ENCODE measurements at places on chromosomes 3 and 15.

GRCh38 chr15:68618908-68619698, 40.3 kb downstream of the CORO2B start:
- DNase-seq = no peak

DNA sequence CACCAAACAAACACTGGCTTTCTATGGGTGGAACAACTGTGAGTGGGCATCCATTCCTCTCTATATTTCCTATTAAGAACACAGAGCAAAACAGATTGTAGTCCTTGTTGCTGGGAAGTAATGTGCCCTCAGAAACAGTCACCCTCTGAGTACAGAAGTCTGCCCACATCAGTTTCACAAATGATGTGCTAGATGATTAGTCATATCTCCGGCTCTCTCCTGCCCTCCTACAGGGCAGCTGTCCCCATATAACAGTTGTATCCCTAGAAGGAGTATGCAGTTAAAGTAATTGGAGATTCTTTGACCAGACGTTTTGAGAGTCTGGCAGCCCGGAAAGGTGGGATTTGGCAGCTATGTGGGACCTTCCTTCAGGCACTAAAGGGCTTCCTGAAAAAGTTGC, 159.9 kb downstream of the APBA2 start:
- no peak for DNase-seq

- no peak for DNase-seq
Measured at GRCh38 chr15:23801881-23802280, 114.8 kb upstream of the NDN start.

- DNase-seq = no peak
Measured at GRCh38 chr3:189331002-189331418, 159.2 kb downstream of the TPRG1 start.

DNA sequence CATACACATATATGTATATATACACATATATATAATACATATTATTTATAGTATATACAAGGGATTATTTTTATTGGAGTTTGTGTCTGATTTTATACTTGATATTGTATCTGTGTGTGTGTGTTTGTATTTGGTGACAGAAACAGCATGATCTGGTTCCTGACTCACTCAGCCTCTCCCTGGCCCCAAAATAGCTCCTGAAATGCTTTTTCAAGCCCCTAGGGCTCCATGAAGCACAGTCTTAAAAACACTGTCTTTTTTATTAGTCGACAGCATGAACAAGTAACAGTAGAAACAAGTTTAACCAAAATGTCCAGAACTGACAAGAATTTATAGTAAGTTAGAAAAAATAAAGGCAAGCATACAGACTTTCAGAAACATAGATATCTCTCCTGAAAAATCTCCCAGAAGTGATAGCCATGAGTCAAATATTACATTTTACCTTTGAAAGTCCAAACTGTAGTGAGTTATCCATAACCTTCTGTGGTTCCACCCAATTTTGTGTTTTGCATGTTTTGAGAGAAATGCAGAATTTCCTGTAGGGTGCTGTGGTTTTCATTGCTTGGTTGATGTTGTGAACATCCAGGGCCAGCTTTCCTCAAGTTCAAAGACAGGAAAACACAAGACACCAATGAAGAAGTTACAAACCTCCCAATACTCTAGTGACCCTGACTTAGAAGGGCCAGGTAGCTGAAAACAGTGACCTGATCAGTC, 98.5 kb upstream of the CCDC80 start:
- DNase-seq = no peak

DNA sequence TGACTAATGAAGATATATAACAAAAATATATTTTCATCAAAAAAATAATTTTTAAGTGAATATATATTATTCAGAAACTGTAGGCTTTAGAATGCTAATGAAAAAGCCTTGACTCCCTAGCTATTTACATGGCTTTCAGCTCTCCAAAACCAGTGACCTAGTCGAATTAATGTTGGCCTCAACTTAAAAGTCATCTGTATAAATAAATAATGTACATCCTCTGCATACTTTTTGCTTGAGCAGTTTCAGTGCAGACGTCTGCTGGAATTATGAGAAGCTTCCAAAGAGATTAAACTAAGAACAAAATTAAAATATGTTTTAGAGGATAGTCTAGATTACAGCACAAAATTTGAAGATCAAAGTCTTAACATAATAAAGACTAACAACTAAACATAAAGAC, 520.4 kb upstream of the ALCAM start:
- DNase-seq = no peak

- no peak for DNase-seq
Measured at GRCh38 chr3:23129817-23130216, 73.3 kb upstream of the UBE2E2 start.

DNA sequence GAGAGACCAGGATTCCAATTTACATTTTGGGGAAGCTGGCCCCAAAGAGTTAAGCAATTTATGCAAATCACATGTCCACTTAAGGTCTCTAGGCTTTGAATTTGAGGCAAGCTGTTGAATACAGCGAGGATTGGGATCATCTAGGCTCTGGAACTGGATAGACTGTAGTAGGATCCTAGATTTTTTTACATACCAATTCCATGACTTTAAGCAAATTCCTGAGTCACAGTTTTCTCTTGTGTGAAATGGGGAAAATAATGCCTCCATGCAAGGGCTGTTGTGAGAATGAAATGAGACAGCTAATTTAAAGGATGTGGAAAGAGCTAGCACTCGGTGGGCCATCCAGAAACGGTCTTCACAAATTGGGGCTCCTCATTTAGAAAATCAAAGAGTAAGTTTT, 103.4 kb downstream of the MINAR1 start:
- no peak for DNase-seq

DNA sequence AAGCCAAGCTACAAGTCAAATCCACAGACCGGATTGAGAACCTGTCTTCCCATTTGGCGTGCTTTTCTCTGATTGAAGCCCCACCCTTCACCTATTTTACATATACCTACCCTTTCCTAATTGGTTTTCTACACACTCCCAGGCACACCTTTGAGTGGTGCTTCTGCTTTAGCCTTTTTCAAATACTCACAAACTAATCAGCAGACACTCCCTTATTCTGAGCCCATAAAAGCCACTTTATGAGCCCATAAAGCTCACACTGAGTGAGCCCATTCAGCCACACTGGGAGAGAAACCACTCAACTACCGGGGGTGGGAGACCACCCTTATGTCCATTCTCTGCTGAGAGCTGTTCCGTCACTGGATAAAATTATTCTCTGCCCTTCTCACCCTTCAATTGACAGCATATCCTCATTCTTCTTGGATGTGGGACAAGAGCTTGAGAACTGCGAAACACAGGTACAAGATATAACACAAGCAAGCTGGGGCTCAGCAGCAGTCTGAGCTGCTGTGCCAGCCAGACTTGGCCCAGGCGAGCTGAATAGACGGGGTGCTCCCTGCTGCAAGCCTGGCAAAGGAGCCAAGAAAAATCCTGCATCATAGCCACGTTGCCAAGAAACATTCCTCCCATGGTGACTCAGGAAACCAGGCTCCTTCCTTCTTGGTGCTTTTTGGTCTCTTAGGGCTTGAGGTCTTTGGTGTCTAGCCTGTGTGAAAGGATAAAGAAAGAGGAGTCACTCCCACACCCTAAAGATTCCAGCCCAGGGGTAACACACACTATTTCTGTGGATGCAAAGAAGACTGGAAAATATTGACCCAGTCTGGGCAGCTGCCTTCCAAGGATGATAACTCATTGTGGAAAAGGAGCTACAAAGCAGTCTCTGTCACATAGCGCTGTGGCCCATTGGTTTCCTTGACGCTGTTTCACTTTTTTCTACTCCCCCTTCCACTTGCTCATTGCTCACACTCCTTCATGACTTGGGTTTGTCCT, 609.7 kb downstream of the MCTP2 start:
- DNase-seq = no peak

- DNase-seq = no peak
Measured at GRCh38 chr3:148698190-148698810, 597 bp downstream of the AGTR1 start.

- DNase-seq = no peak
Measured at GRCh38 chr3:124760601-124761000, 30.3 kb downstream of the UMPS start.

- DNase-seq = no peak
Measured at GRCh38 chr15:99466701-99467337, 99.0 kb upstream of the MEF2A start.

DNA sequence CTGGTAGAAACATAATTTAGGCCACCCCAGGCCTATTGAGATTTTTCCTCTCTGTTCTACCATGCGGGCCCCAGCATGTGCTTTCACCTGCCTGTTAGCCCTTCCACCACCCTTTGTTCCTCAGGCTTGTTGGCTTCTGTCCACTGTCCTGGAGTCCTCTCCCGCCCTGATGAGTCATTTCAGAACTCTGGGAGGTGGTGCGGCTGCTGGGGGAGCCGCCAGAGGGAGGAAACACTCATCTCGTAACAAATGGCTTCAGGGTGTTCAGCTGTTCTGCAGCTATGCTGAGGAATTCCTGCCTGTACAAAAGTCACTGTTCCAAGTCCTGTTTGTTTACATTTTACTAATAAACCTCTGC, 36.3 kb downstream of the LRTM1 start:
- no peak for DNase-seq

DNA sequence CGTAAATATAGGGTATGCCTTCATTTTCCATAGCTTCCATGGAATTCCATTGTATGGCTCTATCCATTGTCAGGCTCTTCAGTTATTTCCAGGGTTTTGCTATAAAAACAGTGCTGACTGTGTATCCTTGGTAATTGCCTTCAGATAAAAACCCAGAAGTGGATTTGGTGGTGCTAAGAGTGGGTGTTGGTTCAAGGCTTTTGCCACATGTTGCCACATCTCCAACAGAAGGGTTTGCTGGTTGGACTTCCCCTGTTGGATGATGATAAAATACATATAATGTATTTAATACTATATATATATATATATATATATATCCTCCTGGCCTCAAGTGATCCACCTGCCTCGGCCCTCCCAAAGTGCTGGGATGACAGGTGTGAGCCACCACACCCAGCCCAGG, 97.8 kb downstream of the FLNB start:
- DNase-seq = no peak

- DNase-seq = no peak
Measured at GRCh38 chr15:25693321-25694238, 169.5 kb downstream of the ATP10A start.

- no peak for DNase-seq
Measured at GRCh38 chr3:130692455-130692854, 54.2 kb downstream of the PIK3R4 start.

GRCh38 chr3:25749031-25749581, 34.1 kb downstream of the NGLY1 start:
- DNase-seq = no peak

- DNase-seq = peak; percentile 6
Measured at GRCh38 chr3:48299746-48300712, 33.4 kb downstream of the SPINK8 start.

- DNase-seq = no peak
Measured at GRCh38 chr15:89072277-89072869, 15.9 kb upstream of the ABHD2 start.

- no peak for DNase-seq
Measured at GRCh38 chr3:149224736-149225594, 3.3 kb upstream of the CP start.

GRCh38 chr15:27853624-27854455, 245.3 kb downstream of the OCA2 start:
- DNase-seq = no peak

DNA sequence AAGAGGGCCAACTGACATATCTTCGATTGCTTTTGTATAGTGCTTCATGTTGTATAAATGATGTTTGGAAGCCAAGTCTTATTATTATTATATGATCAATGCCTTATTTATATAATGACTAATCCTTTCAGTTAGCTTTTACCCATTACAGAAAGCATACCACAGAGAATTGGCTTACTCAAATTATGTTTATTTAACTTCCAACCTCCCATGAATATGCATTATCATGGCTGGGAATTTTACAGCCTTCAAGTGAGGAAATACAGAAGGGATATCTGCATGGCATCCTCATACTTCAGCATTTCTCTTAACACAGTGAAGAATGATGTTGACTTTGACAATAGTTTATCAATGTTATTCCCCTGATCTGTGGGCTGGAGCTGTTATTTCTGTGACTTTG, 225.9 kb upstream of the GAP43 start:
- no peak for DNase-seq

DNA sequence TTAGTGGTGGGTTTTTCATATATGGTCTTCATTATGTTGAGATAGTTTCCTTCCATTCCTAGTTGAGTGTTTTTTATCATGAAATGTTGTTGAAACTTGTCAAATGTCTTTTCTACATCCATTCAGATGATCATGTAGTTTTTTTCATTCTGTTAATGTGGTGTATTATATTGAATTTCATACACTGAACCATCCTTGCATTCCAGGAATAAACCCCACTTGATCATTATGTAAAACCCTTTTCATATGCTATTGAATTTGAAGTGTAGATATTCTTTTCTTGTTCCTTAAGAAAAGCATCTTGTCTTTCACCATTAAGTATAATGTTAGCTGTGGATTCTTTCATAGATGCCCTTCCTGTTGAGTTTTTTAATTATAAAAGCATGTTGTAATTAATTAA, 42.9 kb downstream of the PIAS1 start:
- DNase-seq = no peak

DNA sequence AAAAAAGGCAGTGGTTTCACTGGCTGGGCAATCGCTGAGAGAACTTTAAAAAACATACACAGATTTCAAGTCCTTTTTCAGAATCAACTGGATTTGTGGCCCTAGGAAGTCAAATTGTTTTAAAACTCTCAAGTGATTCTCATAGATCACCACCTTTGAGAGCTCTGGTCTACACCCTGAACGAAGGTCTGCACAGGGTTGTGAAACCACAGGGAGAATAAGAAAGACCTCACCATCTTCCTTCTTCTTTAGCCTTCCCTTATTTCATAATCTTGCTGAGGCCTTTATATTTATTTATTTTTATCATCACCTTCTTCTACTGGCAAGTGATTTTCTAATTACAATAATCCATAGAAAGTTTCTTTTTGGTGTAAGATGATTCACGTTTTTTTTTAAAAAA, 58.1 kb downstream of the FOXP1 start:
- DNase-seq = no peak

DNA sequence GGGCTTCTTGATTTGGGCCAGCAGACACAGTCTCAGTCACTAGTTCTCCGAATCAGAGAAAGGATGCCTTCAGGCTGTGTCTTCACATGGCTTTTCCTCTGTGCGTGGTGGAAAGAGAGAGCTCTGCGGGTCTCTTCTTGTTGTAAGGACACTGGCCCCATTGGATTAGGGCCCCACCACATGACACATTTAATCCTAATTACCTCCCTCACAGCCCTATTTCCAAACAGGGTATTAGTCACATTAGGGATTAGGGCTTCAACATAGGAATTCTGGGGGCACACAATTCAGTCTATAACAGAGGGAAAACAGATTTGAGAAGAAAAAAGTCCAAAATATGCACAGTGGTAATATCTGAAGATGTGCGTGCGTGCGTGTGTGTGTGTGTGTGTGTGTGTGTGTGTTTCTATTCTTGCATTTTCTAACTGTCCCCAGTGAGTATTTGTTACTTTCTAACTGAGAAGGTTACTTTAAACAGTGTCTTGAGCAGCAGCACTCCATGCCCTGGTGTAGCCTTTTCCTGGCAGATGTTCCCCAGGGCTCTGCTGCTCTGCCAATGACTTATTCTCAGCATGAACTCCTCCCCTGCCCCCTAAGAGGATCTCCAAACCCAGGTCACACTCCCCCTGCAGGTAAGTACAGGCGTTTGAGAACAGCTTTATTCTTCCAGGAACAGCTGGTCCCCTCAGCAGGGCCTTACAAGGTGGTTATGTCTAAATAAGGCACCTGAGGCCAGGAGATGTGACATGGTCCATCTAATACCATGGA, 72.9 kb downstream of the RPL39L start:
- DNase-seq = peak; percentile 50
